Endodermal cell (in vitro differentiated cells): ENCODE measurements at places on chromosomes 2 and 18. TPM values are rescaled to one million over a fixed set of nuclear protein-coding genes. Genes with fewer than 3 reads are reported as not detected.

CHRNA1 gene
- total RNA-seq: not detected in 2 replicates

- no peak overlapping the region for H3K4me3 ChIP-seq
- peaks cover 64% of the 10 kb centered on the region for H3K27me3 ChIP-seq
- no peaks in the 10 kb centered on the region for H3K36me3 ChIP-seq
- no peak overlapping the region for H3K27ac ChIP-seq
- no peaks in the 10 kb centered on the region for H3K4me1 ChIP-seq
- DNase-seq: no peak
Measured at GRCh38 chr2:179857236-179857635, 4.2 kb downstream of the ZNF385B start.

DNA sequence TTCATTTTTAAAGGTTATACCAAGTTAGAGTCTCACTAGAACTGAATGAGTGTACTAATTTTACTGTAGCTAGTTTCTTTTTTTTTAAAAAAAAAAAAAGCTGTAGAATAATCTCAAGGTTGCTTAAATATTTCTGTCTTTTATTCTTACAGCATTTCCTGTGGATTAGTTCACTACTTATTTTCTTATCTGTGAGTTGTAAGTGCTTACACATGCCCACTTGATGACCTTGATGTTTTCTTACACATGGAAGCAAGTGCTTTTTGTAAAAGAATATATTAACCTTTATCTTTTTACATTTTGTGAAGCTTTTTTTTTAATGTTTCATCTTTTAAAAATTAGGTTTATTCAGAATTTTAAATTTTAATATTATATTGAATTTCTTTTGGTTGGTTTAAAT lies 57.8 kb downstream of the MSH2 start:
- H3K4me1 ChIP-seq: no peaks in the 10 kb centered on the region
- H3K4me3 ChIP-seq: no peak overlapping the region
- peaks cover 66% of the 10 kb centered on the region for H3K36me3 ChIP-seq
- no peaks in the 10 kb centered on the region for H3K27me3 ChIP-seq
- DNase-seq: no peak
- H3K27ac ChIP-seq: no peak overlapping the region

DSEL gene
- total RNA-seq: 3.9 to 6.0 TPM (median 5.9 TPM) in 3 replicates

DNA sequence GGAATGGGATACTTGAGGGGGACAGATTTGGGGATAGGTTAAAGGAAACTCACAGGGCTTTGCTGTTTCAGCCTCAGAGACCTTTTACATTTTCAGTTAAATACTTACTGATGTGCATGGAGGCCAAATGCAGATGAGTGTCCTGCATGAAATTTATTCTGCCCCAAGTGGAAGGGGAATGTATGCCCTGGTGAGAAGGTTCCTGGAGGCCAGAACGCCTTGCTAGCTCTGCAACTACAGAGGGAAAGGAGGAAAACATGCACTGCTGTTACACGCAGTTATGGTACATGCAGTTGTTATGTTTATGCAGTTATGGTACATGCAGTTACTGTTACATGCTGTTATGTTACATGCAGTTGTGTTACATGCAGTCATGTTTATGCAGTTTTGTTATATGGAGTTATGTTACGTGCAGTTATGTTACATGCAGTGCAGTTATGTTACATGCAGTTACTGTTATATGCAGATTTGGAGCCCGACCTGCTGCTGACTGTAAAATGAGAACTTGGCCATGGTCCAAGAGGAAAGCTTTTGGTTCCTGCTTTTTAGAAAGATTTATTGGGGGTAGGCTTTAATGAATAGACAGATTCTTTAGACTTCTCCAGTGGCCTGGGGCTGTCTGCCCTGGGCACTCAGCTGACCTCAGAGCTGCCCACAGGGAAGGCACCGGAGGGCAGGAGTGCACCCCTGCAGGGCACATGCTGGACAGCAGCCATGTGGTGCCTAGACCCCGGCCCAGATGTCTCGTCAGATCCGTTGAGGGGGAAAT lies 84.1 kb downstream of the LDLRAD4 start:
- H3K27me3 ChIP-seq: no peaks in the 10 kb centered on the region
- H3K4me3 ChIP-seq: no peak overlapping the region
- H3K36me3 ChIP-seq: no peaks in the 10 kb centered on the region
- H3K4me1 ChIP-seq: no peaks in the 10 kb centered on the region
- H3K27ac ChIP-seq: peak overlapping the region; percentile 68

DNA sequence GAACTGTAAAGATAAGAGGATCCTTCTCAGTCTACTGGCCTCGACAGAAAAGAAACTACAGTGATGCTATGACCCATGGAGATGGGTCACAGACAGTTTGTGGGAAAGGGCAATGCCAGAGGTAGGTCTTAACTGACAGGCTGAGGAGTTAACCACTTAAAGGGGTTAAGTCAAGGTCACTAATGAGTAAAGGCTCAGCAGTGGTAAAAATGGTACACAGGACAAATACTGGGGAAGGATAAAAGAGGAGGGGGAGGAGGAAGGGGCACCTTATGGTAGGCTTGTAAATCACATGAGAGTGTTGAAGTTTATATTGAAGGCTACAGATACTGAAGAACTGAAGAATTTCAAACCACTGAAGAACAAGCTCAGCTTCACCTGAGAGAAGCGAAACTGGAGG lies 9.9 kb downstream of the IER3IP1 start:
- H3K27ac ChIP-seq: no peak overlapping the region
- H3K4me1 ChIP-seq: peaks cover 3% of the 10 kb centered on the region
- H3K4me3 ChIP-seq: no peak overlapping the region
- H3K27me3 ChIP-seq: no peaks in the 10 kb centered on the region
- H3K36me3 ChIP-seq: peaks cover 7% of the 10 kb centered on the region

SCYGR4 gene
- total RNA-seq: not detected in 2 replicates

PDK1 gene
- 20.0 and 24.7 TPM in 2 replicates for total RNA-seq

- no peaks in the 10 kb centered on the region for H3K4me1 ChIP-seq
- H3K27me3 ChIP-seq: no peaks in the 10 kb centered on the region
Measured at GRCh38 chr2:192886636-192887035, 691.9 kb upstream of the TMEFF2 start.

DNA sequence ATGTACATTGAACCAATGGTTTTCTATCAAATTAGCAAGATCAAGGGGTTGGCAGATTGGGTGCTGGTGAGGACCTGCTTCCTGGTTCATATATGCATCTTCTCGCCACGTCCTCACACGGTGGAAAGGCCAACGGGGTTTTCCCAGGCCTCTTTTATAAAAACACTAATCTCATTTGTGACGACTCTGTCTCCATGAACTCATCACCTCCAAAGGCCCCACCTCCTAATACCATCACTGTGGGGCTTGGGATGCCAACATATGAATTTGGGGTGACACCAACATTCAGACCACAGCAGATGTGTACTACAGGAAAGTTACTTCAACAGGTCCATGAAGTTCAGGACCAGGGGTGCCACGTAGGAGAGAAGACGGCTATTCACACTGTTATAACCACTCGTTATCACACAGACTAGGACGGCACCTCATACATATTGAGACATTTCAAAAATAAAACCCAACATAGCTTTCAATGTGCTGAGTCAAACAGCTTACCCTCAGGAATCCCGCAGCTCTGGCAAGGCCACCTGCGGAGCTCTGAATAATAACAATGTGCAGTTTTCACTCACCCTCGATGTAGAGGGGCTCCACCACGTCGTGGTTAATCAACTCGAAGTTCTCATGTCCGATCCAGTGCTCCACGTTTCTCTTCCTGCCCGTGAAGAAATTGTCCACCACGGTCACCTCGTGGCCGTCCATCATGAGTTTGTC lies 49.3 kb downstream of the UXS1 start:
- H3K4me3 ChIP-seq: no peak overlapping the region
- H3K27ac ChIP-seq: no peak overlapping the region
- H3K36me3 ChIP-seq: peaks cover 18% of the 10 kb centered on the region
- no peak for DNase-seq
- no peaks in the 10 kb centered on the region for H3K27me3 ChIP-seq

CPO gene
- total RNA-seq: 1.0 and 1.5 TPM in 2 replicates

KLHL41 gene
- not detected in 2 replicates for total RNA-seq

DNA sequence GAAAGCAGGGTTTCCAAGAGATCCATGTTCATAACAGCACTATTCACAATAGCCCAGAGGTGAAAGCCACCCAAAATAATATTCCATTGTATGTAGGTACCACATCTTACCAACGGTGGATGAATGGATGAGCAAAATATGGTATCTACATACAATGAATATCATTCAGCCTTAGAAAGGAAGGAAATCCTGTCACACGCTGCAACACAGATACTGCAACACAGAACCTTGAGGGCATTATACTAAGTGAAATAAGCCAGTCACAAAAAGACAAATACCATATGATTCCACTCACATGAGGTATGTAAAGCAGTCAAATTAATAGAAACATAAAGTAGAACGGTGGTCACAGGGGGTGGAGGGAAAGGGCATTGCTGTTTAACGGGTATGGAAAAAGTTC lies 155.7 kb downstream of the DTNB start:
- no peaks in the 10 kb centered on the region for H3K4me1 ChIP-seq
- H3K27ac ChIP-seq: no peak overlapping the region
- H3K4me3 ChIP-seq: no peak overlapping the region
- H3K36me3 ChIP-seq: no peaks in the 10 kb centered on the region
- no peak for DNase-seq
- no peaks in the 10 kb centered on the region for H3K27me3 ChIP-seq

ACTG2 gene
- 1.5 to 2.3 TPM (median 1.9 TPM) in 3 replicates for total RNA-seq

DNA sequence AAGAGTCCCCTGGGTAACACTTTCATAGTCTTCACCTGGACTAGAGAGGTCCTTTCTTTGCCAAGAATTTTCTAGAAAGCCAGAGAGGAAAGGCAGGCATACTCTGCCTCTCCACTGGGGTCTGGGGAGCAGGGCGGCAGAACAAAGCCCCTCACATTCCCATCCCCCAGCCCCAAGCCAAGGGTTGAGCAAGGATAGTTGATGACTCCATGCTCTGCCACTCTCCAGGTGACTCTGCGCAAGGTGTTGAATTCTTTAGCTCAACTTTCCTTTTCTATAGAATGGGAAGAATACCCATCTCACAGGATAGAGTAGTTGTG lies 2.9 kb upstream of the GDF7 start:
- no peak overlapping the region for H3K27ac ChIP-seq
- H3K4me3 ChIP-seq: no peak overlapping the region
- no peaks in the 10 kb centered on the region for H3K4me1 ChIP-seq
- DNase-seq: no peak
- H3K36me3 ChIP-seq: no peaks in the 10 kb centered on the region
- peaks cover 91% of the 10 kb centered on the region for H3K27me3 ChIP-seq

- no peaks in the 10 kb centered on the region for H3K36me3 ChIP-seq
- no peaks in the 10 kb centered on the region for H3K27me3 ChIP-seq
- no peaks in the 10 kb centered on the region for H3K4me1 ChIP-seq
- DNase-seq: no peak
- no peak overlapping the region for H3K4me3 ChIP-seq
Measured at GRCh38 chr2:18271370-18272147, 288.9 kb downstream of the RDH14 start.

PSTPIP2 gene
- 9.2 and 10.6 TPM in 2 replicates for total RNA-seq

SPHKAP gene
- total RNA-seq: not detected in 2 replicates
